ENCODE measurements at places on chromosomes 4 and X. TPM values are rescaled to one million over a fixed set of nuclear protein-coding genes. Genes with fewer than 3 reads are reported as not detected.

Gene LYAR
- total RNA-seq: 38.1 TPM

Gene UGT8
- total RNA-seq: not detected

Gene SSX3
- not detected for total RNA-seq

Gene CCDC120
- total RNA-seq: not detected

Gene SSX4
- not detected for total RNA-seq

Gene PLS3
- total RNA-seq: 80.5 TPM

Gene HEPH
- total RNA-seq: not detected

Gene RAB33A
- not detected for total RNA-seq

Gene RIPPLY1
- total RNA-seq: 0.10 TPM

DNA sequence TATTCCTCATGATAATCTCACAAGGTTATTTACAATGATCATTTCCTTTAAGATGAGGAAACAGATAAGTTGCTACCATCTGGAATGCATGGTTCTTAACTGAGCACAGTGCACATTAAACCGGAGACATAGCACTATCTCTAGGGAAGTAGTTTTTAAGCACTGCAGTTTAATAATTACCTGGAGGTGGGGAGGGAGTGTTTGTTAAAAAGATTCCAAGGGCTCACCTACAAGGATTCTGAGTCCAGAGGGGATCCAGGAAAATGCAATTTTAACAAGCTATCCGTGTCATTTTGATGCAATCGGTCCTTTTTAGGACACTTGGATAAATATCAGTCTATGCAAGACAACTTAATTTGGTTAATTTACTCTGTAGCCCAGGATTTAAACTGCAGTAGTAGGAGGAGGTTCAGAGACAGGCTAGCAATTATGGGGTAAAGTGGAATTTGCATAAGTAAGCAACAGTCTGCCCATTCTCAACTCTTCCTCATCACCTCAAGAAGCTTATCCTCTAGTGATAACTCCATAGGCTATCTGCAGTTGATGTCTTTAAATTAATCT is 2.8 kb upstream of the PDLIM5 start:
- DNase-seq: no peak

DNA sequence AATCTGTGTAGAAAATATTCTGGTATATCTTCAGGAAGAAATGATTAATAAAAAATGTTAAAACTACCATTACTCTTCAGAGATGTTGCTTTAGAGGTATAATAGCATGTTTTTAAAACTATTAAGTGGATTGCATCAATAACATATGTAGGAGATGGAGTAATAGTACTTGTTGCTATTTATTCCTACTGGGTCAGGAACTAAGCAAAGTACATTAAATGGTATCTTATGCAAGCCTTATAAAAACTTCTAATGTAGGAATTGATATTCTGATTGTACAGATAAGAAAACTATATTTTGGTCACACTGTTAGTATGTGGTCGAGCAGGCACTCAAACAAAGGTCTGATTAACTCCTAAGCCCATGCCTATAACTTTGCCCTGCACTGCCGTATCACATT is 31.4 kb upstream of the PDLIM5 start:
- no peak for DNase-seq

GRCh38 chr4:189147005-189147929 is 793.4 kb upstream of the FRG1 start:
- DNase-seq: no peak

- DNase-seq: peak; percentile 72
These were observed 80.6 kb downstream of the PPP2R2C start for GRCh38 chr4:6391852-6392188.

GRCh38 chrX:44344687-44345086 is 1.2 kb upstream of the EFHC2 start:
- no peak for DNase-seq

DNA sequence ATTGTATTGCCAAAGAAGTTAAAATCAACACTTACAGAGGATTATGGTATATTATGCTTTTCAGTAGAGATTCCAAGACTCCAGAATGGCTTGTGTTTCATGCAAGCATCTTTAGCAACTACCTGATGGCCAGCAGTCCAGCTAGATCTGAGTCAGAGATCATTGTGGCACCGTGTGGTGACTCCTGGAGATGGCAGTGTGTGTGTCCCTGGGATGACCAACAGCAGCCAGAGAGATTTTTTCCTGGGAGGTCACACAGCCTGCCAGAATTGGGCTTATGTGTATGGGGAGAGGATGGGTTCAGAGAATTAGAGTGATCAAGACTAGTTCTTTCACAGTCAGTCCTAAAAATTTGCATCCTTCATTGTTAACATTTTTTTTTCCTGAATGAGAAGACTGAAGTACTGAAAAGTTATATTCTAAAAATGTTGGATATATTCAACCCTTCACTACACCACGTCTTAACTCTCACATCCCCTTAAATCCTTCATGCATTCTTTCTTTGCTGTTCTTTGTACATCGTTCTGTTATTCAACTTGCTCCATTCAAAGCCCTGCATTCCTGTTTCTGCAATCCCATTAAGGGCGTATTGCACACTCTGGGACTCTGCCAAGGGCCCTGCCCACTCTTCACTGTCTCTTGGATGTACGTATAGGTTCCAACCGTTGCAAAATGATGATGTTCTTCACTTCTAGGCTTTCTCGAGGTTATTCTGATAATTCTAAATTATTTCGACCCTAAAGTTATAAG is 12.4 kb downstream of the TENM3 start:
- DNase-seq: no peak

DNA sequence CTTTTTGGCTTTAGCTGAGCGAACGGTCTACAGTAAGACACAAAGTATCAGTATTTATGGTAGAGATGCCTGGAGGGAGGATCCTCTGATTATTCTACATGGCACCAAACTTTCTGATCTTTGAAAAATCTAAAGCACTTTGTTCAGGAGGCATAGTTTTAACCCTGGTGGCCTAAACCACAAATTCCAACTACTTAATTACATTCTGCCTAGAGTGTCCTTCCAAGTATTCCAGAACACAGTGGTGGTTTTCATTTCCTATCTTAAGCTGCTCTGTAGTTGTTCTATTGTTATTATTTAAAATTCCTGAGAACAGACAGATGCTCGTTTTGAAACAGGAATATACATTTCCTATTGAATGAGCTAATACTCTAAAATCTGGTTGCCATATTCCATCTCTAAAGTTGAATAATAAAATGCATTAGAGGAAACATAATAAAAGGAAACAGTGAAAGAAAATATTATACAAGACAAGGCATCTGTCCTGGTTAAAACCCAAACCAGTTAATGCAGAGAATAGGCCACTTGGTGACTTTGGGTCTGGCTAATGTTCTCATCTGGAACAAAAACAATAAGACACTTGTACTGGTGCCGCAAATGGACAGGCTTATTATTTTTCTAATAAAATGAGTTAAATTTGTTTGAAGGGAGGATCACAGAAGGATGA is 657.4 kb downstream of the SPRY1 start:
- no peak for DNase-seq

DNA sequence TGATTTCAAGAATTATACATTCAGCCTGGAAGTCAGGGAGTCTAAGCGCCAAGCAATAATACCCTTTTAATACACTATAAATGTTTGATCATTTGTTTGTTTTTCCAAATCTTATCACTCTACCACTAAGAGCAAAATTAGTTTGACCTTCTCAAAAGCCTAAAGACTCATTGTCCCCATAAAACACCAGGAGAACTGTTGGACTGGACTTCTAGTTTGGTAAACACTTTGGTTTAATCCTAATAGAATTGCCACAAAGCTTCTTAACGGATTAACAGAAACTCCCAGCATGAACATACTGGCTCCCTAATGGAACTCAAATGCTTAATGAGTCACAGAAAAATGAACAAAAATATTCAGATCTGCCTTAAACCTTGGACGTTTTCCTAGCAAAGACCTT is 34.9 kb downstream of the SYTL5 start:
- no peak for DNase-seq

GRCh38 chr4:173513651-173514050 is 16.4 kb downstream of the HAND2 start:
- DNase-seq: no peak

DNA sequence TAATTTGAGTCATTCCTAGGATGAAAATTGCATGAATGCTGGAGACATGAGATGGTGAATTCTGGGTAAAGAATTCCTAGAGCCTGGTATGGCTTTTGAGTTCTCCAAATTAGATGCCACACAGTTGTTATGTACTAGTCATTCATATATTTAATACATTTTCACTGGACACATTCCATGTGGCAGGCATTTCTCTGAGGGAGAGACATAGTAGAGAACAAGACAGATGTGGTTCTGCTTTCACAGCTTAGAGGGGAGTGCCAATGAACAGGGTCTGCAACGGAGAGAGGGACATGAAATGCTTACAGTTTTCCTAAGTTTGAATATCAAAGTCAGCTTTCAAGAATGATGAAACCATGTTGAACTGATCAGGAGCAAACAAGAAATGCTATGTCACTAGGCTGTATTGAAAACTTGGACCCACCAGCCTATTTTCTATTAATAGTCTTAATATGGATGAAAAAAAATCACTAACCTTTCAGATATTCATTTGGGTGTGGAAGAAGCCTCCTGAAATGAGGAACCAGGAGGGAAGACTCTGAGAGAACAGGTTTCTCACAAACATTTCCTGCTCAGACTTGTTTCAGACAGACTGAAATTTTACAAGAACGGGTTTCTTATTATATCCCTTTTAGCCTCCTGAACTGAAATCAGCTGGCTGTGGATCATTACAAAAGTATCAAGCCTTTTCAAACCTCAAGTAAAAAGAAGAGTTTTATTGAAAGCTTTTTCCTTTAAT is 276.0 kb upstream of the TET2 start:
- no peak for DNase-seq

- no peak for DNase-seq
These were observed 297.9 kb downstream of the ARHGAP10 start for GRCh38 chr4:148029781-148030180.

GRCh38 chr4:1170156-1170975 is 2.0 kb downstream of the SPON2 start:
- no peak for DNase-seq

DNA sequence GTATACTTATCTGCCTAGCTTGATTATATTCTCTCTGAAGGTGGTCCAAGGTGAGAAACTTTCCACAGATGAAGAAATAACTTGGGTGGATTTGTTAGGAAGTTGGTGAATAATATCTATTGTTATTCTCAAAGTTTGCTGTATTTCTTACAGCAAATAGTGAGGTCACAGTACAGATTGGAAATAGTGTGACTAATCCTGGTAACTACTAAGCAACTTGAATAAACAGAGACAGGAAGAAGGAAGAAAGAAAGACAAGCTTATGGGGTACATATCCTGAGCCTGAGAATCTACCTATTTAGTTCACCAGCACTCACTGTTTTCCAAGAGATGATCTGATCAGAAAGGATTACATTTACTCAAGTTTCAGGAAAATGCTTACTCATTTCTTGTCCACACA is 1416.1 kb downstream of the RPA4 start:
- DNase-seq: no peak

- no peak for DNase-seq
These were observed 12.0 kb downstream of the ADAMTS3 start for GRCh38 chr4:72557021-72557420.

GRCh38 chr4:107654694-107655093 is 65.3 kb downstream of the PAPSS1 start:
- DNase-seq: peak; percentile 18

- DNase-seq: no peak
These were observed 88.9 kb downstream of the GPR143 start for GRCh38 chrX:9676738-9677097.

DNA sequence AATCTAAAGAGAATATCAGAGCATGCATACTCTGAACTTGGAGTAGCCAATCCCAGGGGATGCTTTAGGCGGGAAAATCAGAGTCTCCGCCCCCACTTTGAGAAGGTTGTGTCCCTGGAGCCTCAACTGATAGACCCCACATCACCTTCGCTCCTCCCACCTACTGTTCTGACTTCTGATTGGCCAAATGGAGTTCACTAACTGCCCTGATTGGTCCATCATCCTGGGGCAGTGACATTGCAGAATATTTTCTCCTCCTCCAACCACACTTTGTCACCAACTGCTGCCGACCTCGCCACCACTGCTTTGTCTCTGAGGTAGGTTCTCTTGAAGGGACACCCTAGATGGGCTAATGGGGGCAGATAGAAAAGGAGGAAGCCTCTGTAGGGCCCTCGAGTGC is 22.7 kb upstream of the SPACA5B start:
- DNase-seq: no peak

DNA sequence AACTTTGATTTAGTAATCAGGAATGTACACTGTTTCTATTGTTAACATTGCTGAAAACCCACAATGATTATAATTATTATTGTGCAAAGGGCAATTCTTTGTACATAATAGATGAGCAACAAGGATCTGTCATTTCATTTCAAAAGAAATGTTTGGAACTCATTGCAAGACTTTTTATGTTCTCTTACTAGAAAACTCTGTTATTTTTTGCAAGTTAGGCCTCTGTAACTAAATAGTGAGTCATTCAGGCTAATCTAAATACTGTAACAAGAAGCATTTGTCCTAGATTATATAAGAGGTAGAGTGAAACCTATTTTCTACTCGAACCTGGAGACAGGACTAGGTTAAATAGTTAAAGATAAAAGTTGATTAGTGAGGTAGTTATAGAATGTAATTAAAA is 93.2 kb upstream of the FAM47B start:
- DNase-seq: no peak

DNA sequence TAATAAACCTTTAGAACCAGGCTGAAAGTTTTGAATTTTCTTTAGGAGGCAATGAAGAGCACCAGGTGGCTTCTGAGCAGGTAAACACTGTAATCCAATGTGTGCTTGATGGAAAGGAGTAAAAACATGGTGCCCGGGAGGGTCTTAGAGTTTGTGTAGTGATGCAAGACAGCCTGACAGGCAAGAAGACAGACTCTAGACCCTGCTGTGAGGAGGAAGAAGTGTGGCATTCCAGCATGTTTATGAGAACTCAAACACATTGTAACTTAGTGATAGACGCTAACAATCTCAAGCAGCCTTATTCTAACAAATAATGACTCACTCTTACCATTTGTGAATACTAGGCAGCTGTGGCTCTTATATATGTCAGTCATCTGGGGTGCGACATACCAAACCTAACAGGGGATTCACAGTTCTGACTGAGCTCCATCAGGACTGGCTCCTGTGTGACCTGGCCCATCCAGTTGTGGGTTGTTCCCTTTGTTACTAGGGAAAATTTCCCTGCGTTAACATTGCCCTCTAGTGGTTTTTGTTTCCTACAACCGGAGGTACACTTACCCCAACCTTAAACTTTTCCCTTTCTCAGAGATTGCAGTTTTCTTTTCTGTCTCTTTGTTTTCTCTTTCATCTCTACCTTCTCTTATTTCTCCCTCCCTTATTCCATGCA is 53.8 kb downstream of the VSIG4 start:
- DNase-seq: peak; percentile 47

GRCh38 chr4:77190053-77190452 is 33.0 kb downstream of the CCNG2 start:
- no peak for DNase-seq

GRCh38 chrX:48904180-48904579 is 6.5 kb downstream of the PQBP1 start:
- no peak for DNase-seq

GRCh38 chr4:139659735-139660424 is 5.7 kb upstream of the MGST2 start:
- no peak for DNase-seq

- no peak for DNase-seq
These were observed 82.6 kb upstream of the TMEM164 start for GRCh38 chrX:109920325-109920724.

GRCh38 chr4:87498446-87498900 is 30.7 kb downstream of the SPARCL1 start:
- no peak for DNase-seq
